ENCODE measurements at places on chromosomes 13 and 19.

DNA sequence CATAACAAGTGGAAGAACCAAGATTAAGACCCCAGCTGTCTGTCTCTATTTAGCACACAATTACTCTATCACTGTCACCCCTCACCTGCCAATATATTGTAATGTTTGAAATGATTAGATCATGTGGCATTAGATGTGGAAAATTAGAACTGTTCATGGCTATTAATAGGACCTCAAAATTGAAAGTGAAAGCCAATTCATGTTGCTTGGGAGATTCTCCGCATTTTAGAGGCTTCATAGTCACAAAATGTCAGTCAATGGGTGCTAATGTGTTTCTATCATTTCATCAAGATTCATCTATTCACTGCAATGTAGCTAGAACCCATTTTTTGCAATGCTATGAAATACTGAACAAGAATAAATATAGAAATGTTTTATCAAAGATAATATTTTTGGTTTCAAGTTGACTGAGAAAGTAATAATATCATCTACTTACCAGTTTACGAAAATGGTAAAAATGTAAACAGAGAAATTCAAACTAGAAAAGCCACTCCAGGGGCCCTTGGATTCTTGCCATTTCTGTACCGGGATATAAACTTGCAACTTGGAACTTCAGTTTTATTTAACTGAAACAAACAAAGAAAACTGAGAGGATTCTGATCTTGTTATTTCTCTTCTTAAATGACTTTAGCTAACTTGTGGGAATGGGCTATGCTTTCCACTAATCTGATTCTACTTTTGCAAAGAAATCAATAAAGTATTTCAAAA is 388.6 kb downstream of the DCT start:
- no peak for DNase-seq

GRCh38 chr19:54168174-54168917 is 4.6 kb downstream of the TMC4 start:
- peak; percentile 86 for DNase-seq

- DNase-seq = peak; percentile 57
Measured at GRCh38 chr13:30572859-30573275, 44.9 kb upstream of the USPL1 start.

GRCh38 chr19:45361608-45362007 is 8.8 kb downstream of the ERCC2 start:
- no peak for DNase-seq

DNA sequence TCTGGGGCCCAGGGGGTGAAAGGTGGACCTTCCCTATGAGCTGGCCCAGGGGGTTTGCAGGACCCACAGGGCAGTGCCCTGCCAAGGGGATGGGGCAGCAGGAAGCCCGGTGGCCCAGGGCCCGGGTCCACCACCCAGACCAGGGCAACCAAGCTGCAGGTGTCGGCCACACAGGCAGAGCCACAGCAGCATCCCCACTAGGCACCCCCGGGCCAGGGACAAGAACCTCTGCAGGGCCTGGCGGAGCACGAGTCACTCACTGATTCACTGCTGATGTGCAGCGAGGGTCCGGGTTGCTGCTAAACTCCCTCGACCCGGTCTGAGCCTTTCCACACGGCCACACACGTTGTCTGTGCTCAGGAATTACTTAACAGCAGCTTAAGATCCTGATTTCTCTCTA is 8.8 kb downstream of the FZR1 start:
- DNase-seq = no peak

GRCh38 chr19:44587963-44588770 is 25.2 kb upstream of the IGSF23 start:
- DNase-seq = peak; percentile 15

- DNase-seq = no peak
Measured at GRCh38 chr19:42178791-42179674, 38.4 kb downstream of the DEDD2 start.

DNA sequence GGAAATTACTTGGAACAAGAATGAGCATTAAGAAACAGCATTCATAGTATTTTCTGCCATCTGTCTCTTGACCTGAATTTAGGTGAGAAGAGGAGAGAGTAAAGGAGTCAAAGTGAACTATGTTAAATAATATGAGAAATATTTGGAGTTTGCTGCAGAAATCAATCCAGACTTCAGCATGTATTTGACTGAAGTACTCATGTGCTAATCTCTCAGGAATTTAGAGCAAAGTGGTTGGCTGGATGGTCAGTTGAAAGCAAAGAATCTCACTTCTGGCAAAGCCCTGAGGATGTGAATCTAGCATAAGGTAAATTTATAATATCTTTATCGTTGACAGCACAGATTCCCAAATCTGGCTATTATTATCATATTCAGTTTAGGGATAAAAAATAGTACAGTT is 394.3 kb downstream of the PCDH17 start:
- no peak for DNase-seq

- no peak for DNase-seq
Measured at GRCh38 chr19:27775395-27775794, 1437.6 kb downstream of the UQCRFS1 start.

- DNase-seq = no peak
Measured at GRCh38 chr19:926589-927350, 935 bp downstream of the ARID3A start.

DNA sequence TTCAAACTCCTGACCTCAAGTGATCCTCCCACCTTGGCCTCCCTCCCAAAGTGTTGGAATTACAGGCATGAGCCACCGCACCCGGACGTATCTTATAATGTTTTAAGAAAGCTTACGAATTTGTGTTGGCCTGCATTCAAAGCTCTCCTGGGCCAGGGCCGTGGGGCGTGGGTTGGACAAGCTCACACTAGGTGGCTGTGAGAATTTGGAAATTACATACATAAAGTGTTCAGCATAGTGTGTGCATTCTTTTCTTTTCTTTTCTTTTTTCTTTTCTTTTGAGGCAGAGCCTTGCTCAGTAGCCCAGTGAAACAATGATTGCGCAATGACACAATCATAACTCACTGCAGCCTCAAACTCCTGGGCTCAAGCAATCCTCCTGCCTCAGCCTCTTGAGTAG is 2.6 kb downstream of the ZSWIM4 start:
- no peak for DNase-seq

DNA sequence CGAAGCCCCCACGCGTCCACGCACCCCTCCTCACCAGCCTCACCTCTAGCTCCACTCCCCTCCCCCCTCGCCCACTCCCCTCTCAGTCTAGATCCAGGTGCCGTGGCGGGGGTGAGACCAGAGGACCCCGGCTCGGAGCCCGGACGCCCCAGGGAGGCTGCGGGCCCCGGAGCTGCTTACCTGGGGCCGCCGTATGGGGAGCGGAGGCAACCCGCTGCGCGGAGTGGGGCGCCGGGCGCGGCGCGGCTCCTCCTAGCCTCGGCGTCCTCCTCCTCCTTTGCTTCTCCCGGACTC is 353 bp downstream of the ENOX1 start:
- DNase-seq = no peak

DNA sequence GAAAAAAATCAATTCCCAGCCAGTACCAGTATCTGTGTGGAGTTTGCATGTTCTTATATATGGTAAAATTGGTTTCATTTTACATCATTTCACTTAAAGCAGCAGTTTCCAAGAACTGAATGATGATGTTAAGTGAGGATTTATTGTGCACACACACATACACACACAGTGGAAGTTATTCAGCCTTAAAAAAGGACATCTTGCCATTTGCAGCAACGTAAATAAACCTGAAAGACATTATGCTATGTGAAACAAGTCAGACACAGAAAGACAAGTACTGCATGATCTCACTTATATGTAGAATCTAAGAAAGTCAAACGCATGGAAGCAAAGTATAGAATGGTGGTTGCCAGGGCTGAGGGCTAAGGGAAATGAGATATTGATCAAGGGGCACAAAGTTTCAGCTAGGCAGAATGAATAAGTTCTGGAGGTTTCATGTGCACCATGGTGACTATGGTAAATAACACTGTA is 5.3 kb downstream of the SIGLECL1 start:
- no peak for DNase-seq

DNA sequence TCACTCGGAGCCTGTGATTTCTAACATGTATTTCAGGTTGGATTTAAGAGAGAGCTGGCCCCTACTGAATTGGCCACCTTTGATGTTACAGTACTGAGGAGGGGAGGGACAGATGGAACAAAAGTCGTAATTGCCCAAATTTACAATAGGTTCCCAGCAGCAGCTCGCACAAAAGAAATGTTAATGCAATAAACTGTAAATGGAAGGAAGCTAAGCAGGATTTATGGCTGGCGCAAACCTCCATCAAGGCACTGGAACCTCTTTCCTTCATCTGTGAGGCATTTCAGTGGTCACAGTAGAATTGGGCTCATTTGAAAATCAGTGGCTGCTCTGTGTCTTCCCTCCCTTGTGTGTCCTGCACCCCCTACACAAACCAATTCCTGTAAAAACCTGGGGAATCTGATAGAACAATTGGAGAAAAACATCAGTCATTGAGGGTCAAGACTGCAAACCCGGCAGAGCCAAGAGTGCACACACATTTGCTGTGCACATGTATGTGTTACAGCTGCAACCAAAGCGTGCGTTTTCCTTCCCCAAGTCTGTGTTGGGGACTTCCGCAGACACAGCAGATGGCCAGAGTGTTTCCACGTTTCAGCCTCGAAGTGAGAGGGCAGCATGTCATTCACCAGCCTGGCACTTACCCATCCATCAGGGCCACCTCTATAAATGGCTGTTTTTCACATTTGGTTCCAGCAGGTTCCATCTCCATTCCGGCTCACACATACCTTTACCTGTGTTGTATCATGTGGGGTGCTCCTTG is 192.8 kb downstream of the TM9SF2 start:
- DNase-seq = no peak

- DNase-seq = no peak
Measured at GRCh38 chr13:108086678-108087077, 128.7 kb downstream of the LIG4 start.

- DNase-seq = no peak
Measured at GRCh38 chr19:53365899-53366493, 491 bp downstream of the ZNF525 start.

- no peak for DNase-seq
Measured at GRCh38 chr13:43661161-43661830, 125.5 kb downstream of the ENOX1 start.

- DNase-seq = no peak
Measured at GRCh38 chr13:113562844-113563243, 21.7 kb upstream of the TFDP1 start.

GRCh38 chr13:74210693-74211393 is 76.6 kb upstream of the KLF12 start:
- no peak for DNase-seq

- DNase-seq = no peak
Measured at GRCh38 chr13:92225861-92226260, 827.4 kb downstream of the GPC5 start.

DNA sequence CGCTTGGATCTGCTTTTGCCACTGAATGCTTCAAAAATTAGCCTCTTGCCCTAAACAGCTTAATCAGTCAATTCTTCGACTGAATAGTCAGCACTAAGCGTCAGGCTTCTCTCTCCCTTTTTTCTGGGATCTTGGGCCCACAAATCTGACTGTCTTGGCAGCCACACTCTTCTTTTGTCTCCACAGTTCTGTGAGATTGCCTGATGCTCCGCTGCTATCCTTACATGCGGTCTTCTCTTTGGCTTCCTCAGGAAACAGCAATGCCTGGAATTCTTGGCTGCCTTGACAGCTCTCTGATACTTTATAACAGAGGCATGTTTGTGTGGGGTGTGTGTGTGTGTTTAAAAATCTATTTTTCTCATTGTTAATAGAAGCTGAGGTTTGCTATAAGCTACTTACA is 32.6 kb downstream of the ERCC5 start:
- DNase-seq = no peak

GRCh38 chr13:62706048-62706447 is 1290.4 kb upstream of the PCDH20 start:
- DNase-seq = no peak

DNA sequence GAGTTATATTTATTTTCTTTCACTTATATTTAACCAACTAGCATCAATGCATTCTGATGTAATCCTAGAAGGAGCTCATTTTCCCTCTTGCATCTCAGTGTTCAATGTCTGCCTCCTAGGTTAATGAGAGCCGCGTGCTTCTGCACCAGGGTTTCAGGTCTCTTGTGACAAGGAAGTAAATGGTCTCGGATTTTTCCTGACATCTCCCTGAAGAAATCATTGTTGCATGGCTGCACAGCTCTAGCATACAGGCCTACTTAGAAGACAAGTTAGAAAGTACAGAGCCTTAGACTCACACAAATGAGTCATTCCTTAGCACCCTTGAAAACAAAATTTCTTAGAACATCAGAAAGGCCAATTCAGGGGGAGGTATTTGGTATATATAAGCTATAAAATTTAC is 57.2 kb upstream of the KLF12 start:
- no peak for DNase-seq

- DNase-seq = no peak
Measured at GRCh38 chr13:105948143-105948542, 587.3 kb downstream of the EFNB2 start.

- DNase-seq = no peak
Measured at GRCh38 chr13:30241532-30241931, 65.8 kb downstream of the KATNAL1 start.

GRCh38 chr13:80742033-80742432 is 401.1 kb upstream of the SPRY2 start:
- no peak for DNase-seq

- DNase-seq = no peak
Measured at GRCh38 chr19:19534556-19535265, 3.4 kb upstream of the CILP2 start.

DNA sequence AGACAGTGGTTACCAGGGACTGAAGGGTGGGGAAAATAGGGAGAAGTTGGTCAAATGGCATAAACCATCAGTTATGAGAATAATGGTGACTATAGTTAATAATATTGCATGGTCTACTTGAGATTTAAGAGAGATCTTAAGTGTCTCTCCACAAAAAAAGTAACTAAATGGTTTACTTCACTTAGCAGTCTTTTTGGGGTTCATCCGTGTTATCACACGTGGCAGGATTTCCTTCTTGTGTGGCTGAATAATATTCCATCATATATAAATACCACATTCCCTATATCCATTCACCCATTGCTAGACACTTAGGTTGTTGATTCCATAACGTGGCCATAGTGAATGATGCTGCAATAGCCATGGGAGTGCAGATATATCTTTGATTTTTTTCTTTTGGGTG is 967.0 kb downstream of the UQCRFS1 start:
- no peak for DNase-seq

DNA sequence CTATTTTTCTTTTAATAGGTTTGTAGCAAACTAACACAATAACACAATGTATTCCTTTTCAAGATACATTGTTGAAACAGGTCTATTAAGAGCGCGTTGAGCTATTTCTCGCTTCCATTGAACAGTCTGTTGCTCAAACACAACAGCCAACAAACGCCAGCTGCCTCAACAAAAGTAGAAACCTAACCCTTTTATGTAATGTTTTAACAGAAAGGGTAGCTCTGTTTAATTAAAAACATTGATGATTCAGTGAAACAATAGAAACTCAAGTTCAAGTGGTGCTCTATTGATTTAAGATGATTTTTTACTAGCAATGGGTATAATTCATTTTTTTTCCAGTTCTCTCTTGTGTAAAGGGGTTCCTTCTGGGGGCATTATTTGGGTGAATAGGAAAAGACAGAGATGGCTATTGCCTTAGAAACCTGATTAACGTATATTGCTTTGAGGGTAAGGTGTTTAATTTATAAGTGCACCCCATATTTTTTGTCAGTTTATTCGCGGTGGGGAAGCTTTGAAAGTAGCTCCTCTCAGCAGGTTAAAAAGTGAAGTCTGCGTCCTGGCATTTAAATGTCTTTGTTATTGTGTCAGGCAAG is 14.9 kb downstream of the ZIC2 start:
- DNase-seq = no peak
